ENCODE measurements at places on chromosomes 12 and 14.

GRCh38 chr14:34000396-34000795, 49.5 kb upstream of the EGLN3 start:
- DNase-seq: no peak

DNA sequence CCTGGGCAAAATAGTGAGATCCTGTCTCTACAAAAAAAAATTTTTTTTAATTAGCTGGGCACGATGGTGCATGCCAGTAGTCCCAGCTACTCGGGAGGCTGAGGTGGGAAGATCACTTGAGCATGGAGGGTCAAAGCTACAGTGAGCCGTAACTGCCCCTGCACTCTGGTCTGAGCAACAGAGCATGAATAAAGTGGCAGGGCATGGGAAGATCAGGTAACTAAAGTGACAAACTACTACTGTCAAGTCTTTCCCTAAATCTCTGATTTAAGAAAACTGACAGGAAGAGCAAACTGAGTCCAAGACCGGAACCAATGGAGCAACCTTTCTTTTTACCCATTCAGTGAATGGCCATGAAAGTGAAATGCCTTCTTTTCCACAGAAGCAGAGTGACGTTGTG, 10.8 kb downstream of the DCAF5 start:
- DNase-seq: no peak

DNA sequence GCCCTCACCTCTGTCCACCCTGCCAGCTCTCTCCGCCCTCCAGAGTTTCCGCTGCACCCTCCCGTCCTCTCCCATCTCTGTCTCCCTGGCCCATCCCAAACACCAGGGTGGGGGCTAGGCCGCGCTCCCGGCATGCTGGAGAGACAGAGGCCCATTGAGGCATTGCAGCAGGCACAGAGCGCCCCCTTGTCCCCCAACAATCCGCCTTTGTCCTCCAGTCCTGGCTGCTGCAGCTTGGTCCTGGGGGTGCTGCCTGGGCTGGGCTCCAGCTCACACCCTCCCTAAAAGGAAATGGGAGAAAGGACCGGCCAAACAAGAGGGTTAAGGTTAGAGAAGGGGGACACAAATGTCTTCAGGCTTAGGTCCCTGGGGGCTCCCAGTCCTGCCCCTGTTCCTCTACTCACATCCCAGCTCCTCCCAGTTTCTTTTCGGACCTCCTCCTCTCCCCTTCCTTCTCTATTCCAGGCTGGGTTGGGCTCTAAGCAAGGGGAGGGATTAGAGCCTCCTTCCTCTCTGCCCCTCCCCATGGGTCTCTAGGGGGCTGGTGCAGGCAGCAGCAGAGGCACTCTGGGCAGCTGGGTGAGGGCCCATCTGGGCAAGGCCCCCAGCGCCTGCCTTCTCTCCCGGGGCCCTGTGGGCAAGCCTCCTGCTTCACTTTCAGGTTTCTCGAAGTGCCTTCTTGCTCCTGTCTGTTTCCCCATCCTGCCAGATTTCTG, at the start of gene CMTM5:
Gene CMTM5 (plus strand): TSS at position 565 of the 716 bp plus-strand sequence. CDS start 206 bp downstream, outside the sequence.
- no peak for DNase-seq

DNA sequence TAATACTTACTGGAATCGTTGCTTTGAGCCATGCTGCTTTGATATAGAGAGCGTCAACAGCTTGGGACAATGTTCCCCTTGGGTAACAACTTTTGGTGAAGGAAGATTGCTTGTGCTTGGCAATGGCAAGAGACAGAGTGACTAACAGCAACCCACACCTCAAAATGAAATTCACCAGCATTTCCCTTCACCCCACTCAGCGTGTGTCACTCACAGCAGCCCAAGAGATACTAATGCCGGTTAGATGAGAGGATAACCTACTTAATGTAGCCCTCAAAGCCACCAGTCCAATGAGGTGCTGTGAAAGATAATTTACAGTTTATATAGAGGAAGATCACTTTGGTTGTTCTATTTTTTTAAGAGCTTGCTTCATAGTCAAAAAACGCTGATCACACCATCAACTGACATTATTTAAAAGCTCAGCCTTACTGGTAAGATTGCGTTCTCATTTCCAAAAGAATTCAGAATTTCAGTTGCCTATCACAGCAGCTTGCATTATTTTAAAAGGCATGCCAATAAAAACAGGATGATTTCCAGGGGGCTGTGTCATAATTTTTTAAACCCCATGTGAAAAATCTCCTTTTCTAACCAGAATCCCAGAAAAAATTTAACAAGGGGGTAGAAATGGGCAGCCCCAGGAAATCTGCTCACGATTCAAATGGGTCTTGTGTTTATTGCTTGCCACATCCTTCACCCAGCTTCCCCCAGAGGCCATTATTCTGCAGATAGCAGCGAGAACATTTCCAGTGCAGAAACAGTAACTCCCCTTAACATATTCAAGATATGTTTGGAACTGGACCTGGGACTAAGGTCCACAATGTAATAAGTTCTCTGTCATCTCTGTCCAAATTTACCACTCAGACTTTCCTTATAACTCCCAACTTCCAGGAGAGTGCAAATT, at the start of gene IL26:
Gene IL26 (minus strand): TSS at position 235 of the 901 bp plus-strand sequence. CDS start 54 bp downstream, at position 181.
- no peak for DNase-seq

DNA sequence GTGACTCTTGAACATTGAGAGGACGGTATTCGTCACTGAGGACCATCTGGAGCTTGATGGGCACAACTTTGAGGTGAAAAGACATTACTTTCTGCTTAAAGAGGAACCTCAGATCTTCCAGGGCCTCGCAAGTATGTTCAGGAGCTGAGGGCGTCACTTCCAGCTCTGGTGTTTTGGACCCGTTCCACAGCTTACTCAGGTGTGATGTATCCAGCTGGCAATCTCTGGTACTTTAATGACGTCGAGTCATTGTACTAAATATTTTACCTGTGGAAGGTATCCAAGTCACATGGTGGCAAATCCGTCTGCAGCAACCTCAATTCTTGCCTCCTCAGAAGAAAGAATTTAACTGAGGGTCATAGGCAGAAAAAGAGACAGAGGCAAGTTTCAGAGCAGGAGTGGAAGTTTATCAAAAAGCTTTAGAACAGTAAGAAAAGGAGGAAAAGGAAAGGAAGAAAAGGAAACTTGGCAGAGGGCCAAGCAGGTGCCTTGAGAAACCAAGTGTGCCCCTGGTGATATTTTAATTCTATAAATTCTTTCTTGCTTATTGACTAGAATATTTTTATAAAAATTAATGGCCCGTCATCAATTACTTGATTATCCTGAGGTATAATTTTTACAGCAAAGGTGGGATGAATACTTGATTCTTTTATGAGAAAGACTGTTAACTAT, 250.6 kb downstream of the AEBP2 start:
- DNase-seq: no peak

- no peak for DNase-seq
These were observed 164.5 kb upstream of the DYRK2 start for GRCh38 chr12:67483871-67484554.

- DNase-seq: no peak
These were observed 4.1 kb downstream of the ETFBKMT start for GRCh38 chr12:31663576-31663975.

GRCh38 chr12:56988207-56988739, 18.1 kb downstream of the ZBTB39 start:
- DNase-seq: no peak

DNA sequence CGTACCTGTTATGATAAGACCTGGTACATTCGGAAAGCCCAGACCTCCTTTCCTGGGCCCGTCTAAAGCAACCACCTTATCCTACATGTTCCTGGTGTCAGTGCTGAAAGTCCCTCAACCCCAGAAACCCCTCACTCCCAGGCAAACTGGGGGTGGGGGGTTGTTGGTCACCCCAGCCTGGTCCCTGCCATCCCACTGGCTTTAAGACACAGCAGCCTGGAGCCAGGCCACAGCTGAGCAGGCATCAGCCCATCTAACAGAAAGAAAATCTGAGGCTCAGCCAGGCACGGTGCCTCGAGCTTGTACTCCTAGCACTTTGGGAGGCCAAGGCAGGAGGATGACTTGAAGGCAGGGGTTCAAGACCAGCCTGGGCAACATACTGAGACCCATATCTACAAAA, 4.5 kb downstream of the SELPLG start:
- DNase-seq: no peak

Data from stimulated activated CD8-positive, alpha-beta memory T cell treated with anti-CD3 and anti-CD28 coated beads, Interleukin-7, amount 100 ng/mL, for 1 hour (primary cell).